ENCODE measurements at places on chromosomes 6 and 20.

- DNase-seq = no peak
Observed at GRCh38 chr6:45021676-45022075, 306.5 kb upstream of the RUNX2 start.

DNA sequence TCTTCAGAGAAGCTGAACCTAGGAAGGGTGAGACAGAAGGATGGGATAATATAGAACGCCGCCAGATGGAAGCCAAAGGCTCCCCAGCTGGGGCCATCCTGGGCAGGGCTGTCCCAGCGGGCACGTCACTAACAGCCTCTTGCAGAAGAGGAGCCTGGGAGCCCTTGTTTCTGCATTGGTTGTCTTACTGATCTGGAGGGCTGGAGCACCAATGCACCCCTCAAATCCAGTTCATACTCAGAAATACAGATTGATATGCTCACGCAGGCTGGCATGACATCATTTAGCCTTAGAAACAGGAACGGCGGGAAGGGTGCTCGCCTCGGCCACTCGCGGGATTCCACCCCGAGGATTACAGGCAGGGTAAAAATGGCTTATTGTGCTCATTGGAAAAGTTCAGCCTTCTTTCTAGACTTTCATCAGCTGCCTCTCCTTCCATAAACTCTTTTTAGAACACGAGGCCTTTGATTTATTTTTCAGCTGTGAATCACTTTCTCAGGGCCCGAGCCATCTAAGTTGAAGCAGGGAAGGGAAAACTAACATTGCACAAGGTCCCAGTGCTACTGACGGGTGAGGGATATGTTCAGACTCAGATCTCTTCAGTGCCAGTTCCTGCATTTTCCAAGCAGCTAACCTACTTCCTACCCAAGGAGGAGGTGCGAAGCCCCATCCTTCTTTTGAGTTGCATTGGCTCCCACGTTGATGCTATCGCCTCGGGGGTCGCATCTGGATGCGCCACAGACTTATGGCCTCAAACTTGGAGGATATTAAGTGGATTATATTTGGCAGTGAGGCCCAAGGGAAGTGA, 82.3 kb downstream of the GMPR start:
- DNase-seq = no peak

DNA sequence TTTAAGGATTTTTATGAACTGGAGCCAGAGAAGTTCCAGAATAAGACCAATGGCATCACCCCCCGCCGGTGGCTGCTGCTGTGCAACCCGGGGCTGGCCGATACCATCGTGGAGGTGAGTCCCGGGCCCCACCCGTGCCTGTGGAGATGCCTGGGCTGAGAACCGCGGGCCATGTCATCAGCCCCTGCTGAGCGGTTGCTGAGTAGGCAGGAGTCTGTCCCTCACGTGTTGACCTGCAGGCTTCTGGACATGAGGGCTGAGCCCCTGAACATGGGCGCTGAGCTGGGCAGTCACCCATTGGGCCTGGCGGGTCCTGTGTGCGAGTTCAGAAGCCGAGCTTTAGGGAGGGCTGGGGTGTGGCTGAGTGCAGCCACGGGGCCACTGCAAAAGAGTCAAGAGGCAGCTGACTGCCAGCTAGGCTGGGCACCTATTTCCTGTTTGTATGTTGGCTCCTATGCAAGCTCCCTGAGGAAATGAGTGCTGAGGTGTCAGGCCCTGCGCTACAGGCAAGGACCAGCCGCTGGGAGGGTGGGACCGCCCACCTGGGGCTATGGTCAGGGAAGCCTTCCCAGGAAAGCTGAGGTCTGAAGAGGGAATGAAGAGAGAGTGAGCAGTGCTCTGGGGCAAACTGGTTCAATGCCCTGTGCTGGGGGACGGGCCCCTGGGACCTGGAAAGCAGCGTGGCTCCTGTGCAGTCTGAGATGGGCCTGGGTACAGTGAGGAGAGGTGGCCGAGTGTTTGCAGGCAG, 34.3 kb downstream of the PYGB start:
- DNase-seq = no peak

DNA sequence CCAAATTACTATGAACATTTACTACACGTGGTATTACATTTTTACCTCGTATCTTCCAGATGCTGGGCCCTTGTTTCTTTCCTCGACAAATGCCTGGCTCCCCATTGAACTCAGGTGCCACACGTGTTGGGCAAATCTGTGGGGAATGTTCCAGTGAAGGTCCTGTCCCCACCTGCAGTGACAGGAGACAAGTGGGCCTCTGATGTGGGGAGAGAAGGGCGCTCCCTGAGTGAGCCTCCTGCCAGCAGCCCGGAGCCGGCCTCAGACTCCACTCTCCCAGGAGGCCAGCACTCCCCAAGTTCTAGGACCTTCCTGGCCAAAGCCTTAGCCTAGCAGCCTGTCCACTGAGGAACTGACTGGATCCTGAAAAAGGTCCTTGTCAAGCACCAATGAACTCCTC, 21.7 kb upstream of the SCML4 start:
- DNase-seq = no peak

GRCh38 chr20:20829681-20830080, 117.2 kb upstream of the RALGAPA2 start:
- no peak for DNase-seq

GRCh38 chr6:157462956-157463742, 82.2 kb downstream of the ZDHHC14 start:
- DNase-seq = no peak

GRCh38 chr20:61268024-61268423, 16.0 kb downstream of the CDH4 start:
- no peak for DNase-seq

DNA sequence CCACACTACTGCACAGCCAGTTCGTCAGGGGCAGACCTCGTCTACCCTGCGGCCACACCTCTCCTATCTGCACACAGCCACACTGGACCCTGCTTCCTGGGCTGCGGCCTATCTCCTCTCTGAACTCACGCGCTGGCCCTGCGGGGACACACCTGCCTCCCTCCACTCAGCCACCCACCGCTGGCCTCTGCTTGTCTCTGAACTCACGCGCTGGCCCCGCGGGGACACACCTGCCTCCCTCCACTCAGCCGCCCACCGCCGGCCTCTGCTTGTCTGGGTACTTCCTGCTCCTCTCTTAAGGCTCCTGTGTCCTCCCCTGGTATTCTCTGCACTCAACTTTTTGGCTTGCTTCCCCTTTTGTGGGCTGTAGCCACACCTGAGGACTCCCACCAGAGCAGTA, 52.3 kb downstream of the HUS1B start:
- peak; percentile 7 for DNase-seq

- DNase-seq = no peak
Observed at GRCh38 chr20:51132279-51132678, 109.4 kb upstream of the KCNG1 start.

DNA sequence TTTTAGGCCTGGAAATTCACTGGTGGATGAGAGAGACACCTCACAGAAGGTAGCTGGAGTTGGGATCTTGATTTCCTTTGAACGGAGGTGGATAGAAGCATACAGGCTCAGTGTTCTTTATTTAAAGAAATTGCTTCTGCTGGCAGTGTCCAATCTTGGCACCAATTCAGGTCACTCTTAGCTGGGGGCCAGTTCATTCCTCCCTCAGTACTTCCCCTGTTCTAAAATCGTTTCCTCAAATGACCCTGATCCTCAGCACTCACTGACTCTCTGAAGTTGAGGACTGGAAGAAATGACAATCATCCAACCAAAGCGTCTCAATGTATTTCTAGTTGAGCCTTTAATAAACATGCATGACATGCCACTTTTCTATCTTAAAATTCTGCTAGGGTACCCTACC, 472.5 kb upstream of the BTBD3 start:
- no peak for DNase-seq

DNA sequence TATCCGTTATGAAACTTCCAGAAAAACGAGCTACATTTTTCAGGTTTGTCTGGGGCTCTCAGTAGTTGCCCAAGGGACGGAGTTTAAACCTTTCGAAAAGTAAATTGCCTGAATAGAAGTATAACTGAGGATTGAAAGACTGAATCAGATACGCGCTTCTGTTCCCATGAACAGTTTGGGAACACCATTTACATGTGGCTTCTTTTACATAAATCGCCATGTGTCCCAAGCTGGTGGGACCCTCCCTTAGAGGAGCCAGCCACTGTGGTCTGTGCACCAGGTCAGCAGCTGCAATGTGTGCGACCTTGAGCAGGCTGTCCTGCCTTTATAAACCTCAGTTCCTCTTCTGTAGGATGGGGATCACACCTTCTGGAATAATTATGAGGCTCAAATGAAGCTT, 11.0 kb downstream of the ENTPD6 start:
- DNase-seq = no peak

- no peak for DNase-seq
Observed at GRCh38 chr6:154535147-154535546, 24.7 kb upstream of the CNKSR3 start.

GRCh38 chr6:167393731-167394130, 68.8 kb downstream of the TTLL2 start:
- DNase-seq = no peak

- no peak for DNase-seq
Observed at GRCh38 chr20:37941332-37941731, 38.4 kb downstream of the VSTM2L start.

DNA sequence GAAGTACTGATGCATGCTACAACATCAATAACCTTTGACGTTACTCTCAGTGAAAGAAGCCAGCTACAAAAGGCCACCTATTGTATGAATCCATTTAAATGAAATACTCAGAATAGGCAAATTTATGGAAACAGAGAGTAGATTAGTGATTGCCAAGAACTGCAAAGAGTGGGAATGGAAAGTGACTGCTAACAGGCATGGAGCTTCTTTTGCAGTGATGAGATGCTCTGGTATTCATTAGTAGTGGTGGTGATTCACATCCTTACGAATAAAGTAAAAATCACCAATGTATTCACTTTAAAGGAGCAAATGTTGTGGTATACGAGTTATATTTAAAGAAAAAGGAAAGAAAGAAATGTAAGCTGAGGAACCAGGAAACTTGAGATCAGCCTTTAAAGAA, 126.8 kb upstream of the SAMD5 start:
- DNase-seq = no peak

GRCh38 chr20:56952258-56953047, 314.0 kb downstream of the BMP7 start:
- DNase-seq = no peak

GRCh38 chr6:56890066-56890465, 64.8 kb upstream of the BEND6 start:
- DNase-seq = no peak

- no peak for DNase-seq
Observed at GRCh38 chr6:142341855-142342330, 40.1 kb downstream of the ADGRG6 start.

- no peak for DNase-seq
Observed at GRCh38 chr6:55448451-55448850, 121.2 kb downstream of the GFRAL start.

- DNase-seq = no peak
Observed at GRCh38 chr6:20707870-20708269, 173.6 kb downstream of the CDKAL1 start.

DNA sequence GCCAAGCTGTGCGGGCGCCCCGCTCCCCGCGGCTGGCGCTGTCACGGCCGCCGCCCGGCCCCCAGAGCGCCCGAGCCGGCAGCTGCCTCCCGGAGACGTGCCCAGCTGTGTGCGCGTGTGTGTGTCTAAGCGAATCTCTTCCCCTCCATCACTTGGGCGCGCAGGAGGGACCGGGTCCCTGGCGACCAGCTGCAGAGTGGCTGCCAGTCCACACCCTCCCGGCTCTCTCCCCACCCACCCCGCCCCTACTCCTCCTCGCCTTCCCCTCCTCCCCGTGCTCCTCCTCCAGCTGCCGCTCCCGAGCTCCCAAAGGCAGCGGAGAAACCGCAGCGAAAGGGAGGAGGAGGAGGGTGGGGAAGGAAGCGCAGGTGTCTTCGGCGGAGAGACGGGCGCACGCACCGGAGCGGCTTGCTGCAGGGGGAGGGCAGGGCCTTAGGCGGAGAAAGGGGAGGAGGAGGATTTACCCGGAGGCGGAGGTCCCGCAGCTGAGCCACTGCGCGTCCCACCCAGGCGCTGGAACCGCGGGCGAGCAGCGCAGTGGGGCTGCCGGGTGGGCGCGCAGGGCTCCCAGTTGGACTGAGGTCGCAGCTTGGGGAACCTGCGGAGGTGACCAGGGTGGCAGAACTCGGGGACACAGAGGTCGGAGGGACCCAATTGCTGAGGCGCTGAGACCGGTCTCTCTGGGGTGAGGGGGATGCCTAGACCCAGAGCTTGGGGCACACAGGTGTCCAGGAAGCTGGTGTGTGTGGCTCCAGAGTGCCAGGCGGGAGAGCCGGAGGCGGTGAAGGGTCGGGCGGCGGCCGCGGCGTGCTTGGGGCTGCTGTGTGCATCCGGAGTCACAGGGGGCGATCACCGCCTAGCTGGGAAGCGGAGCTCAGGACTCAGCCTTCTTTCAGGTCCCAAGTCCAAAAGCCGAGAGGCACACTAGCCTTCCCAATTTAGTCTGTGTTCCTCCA, at the start of gene HS3ST5:
Gene HS3ST5, minus strand, starts transcription at position 198 of the 956 bp plus-strand sequence. CDS start 280,178 bp downstream, outside the sequence.
- no peak for DNase-seq

- no peak for DNase-seq
Observed at GRCh38 chr6:55511122-55511800, 67.7 kb downstream of the HMGCLL1 start.

DNA sequence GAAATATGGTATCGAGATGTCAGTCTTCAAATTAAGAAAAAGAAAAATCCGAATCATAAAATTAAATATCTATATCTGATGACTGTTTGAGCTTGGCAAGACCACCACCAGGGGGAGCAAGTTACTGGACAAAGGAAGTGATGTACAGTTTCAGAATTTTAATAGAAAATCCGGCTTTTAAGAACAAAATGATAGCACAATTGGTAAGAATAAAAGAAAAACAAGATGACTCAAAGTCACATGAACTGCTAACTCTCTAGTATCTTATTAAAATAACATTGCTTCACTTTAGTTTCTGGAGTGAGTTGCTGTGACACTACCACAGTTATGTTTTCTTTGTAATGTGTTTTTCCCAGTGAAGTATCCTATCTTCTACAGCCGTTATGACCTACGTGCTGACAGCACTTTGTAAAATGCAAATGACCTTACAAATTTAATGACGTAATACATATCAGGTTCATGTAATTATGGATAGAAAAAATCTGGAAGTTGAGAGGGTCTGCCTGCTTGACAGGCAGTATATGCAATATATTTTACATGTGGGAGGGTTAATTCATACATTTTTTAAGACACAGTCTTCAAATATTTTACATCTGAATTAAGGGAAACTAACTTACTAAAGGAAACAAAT, 405.3 kb upstream of the HS3ST5 start:
- DNase-seq = peak; percentile 17

GRCh38 chr20:58461899-58462298, 53.3 kb downstream of the APCDD1L start:
- DNase-seq = no peak

GRCh38 chr20:23152308-23152892, 66.3 kb upstream of the CD93 start:
- no peak for DNase-seq

DNA sequence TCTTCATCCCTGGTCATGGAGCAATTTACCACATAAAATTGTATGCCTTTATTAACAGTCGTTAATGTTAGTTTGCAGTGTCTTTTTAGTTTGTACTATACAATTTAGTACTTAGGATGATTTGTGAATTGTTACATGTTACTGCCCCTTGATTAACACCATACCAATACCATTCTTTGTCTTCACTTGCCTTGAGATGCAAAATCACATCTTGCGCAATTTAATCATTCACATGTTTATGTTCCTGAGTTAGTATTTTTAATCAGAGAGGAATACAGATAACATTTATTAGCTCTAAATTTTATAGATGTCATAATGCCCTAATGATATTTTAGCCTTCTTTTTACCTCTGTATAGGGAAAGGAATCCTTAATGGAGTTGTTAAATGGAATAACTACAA, 114.1 kb downstream of the SCAF8 start:
- no peak for DNase-seq

- DNase-seq = no peak
Observed at GRCh38 chr6:21161707-21162106, 431.8 kb upstream of the SOX4 start.
